Breast epithelium (tissue), 4 donors: ENCODE measurements at places on chromosomes 6 and 20.

DNA sequence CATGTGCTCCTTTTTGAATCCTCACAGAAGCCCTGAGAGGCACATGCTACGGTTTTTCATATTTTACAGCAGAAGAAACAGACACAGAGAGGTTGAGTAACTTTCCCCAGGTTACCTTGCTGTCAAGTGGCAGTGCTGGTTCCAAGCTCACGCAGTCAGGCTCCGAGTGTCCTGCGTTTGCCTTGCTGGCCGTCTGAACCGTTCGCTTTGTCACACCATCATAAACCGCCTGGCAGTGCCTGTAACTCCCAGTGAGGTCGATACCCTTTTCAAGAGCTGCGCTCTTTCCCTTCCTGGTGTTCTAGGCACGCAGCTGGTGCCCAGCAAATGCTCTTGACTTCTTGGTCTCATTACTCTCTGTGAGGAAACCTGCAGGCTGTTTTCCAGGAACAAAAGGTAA, 31.3 kb upstream of the KCNG1 start:
- DNase-seq, result peak; percentile 6

GRCh38 chr20:48983423-48984400, 62.2 kb downstream of the ARFGEF2 start:
- DNase-seq, result no peak

GRCh38 chr6:69179681-69180080, 544.6 kb downstream of the ADGRB3 start:
- no peak for DNase-seq

GRCh38 chr6:10268111-10268510, 146.8 kb downstream of the TFAP2A start:
- DNase-seq, result no peak

- DNase-seq, result no peak
These were observed 520.1 kb upstream of the IMPG1 start for GRCh38 chr6:76592566-76592965.

GRCh38 chr6:144013486-144013909, 5.4 kb upstream of the PLAGL1 start:
- DNase-seq, result peak; percentile 65

- no peak for DNase-seq
These were observed 730.7 kb downstream of the RFPL4B start for GRCh38 chr6:113077794-113078193.

- no peak for DNase-seq
These were observed 67.3 kb downstream of the MDGA1 start for GRCh38 chr6:37630281-37630799.

- no peak for DNase-seq
These were observed 182.9 kb downstream of the MCHR2 start for GRCh38 chr6:99810942-99811620.

DNA sequence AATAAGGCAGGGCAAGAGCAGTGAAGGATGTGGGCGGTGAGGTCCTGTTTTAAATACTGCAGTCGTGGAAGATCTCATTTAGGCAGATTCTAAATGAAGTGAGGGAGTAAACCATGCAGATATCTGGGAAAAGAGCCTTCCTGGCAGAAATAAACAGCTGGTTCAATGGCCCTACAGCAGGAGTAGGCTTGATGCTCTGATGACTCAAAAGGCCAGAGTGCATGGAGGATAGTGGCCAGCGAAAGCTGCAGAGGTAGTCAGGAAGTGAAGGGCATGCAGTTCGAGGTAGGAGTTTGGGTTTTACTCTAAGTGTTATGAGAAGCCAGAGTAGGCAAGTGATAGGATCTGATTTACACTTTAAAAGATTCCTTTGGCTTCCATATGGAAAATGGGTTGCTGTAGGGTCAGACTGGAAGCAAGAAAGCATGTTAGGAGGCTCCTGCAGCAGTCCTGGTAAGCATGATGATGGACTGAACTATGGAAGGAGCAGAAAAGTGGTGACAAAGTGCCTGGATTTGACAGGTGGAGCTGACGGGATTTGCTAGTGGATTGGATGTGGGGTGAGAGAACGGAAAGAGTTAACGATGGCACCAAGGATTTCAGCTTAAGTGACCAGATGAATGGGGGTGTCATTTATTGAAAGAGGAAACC, 150.0 kb downstream of the GJA10 start:
- DNase-seq, result no peak

DNA sequence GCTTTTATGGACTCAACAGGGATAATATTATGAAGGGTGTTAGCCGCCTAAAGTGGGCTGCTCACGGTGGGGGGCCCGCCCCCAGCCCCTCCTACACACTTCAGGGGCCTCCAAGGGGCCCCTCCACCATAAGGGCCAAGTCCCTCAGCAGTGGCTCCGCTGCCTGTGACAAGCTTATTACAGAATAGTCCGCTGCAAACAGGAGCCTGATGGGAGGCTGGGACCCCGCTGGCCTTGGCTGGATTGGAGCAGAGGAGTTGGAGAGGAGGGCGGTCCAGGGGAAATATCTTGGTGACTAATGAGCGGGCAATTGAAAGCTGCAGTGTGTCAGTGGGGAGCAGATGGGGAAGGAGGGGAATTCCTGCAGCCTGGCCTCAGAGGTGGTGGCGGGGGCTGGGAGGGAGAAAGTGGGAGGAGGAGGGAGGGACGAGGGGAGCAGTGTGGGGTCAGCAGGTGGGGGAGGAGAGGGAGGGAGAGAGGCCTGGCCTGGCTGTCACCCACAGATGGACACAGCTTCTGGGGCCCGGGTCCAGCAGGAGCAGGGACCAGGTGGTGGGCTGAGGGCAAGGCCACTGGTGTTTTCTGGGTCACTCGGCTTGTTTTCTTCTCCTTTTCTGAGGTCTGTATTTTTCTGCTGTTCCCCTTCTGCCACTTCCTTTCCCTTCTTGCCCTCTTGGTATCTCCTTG, 57.6 kb upstream of the FOXP4 start:
- no peak for DNase-seq

- DNase-seq, result no peak
These were observed 28.9 kb upstream of the PNRC1 start for GRCh38 chr6:89051676-89052075.

DNA sequence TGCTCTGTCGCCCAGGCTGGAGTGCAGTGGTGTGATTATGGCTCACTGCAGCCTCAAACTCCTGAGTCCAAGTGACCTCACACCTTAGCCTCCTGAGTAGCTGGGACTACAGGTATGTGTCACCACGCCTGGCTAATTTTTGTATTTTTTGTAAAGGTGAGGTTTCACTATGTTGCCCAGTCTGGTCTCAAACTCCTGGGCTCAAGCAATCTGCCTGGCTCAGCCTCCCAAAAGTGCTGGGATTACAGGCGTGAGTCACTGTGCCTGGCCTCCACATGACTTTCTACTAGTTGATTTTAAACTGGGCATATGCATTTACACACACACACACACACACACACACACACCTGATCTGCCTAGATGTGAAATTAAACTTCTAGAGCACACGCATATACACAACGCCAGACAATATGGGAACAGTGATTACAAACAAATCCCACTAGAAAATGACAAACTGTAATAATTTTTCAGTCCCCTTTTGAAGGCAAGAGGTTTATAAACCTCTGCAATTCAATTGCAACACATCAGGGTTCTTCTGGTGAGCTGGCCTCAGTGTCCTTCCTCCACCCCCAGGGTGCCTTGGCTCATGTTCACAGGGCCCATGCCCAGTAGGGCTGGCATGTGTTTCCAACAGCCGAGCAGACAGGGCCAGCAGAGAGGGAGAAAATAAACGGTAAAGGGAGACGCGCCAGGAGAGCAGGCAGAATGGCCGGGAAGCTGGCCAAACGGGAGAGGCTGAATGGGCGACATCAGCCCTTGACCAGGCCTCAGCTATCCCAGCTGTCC, 31.2 kb downstream of the PARD6B start:
- peak; percentile 94 for DNase-seq

GRCh38 chr20:4585758-4586157, 136.0 kb upstream of the PRND start:
- no peak for DNase-seq

DNA sequence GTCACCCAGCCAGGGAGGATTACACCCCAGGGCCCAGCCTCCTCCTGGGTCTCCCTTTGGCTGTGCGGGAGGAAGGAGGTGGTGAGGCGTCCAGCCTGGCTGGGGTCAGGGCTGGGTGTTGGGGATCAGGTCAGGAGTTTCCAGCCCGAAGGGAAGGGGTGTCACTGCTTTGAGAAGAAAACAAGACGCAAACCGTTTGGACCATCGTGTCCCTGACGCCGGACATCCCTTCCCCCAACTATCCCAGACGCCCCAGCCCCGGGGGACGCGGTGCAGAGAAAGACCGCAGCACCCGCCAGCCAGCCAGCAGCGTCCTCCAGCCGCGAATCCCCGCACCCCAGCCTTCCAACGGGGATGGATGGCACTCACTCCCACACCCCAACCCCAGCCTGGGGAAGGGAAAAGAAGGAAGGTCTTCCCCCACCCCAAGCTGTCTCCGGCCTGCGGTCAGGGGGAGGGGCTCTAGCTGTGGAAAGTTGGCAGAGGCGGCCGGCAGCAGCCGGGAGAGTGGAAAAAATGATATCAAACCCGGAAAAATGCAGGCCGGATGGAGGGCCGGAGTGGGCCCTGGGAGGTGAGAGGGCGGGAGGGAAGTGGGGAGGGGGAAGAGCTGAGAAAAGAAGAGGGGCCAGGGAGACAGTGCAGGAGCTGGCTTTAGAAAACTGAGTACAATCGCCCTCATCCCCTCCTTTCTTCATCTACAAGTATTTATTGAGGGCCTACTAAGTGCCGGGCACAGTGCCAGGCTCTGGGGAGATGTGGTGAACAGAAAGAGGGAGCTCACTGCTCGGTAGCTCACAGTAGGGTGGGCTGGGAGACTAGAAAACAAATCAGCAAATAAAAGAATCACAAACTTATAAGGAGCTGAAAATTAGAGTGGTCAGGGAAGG, 10.6 kb downstream of the REM1 start:
- no peak for DNase-seq

DNA sequence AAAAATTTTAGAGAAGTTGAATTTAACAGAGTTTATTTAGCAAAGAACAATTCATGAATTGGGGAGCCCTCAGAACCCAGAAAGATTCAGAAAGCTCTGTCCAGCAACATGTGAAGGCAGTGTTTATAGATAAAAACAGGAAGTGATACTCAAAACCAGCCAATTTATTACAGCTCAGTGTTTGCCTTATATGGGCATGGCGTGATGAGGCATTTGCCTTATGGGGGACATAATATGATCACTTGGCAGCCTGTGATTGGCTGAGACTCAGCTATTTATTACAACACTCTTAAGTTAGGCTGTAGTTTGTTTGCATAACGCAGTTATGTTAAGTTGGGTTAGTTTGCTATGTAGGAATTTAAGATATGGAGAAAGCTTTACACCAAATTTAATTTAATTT, 11.5 kb downstream of the HLA-DPA1 start:
- DNase-seq, result no peak

- DNase-seq, result peak; percentile 19
These were observed 222.9 kb downstream of the PREX1 start for GRCh38 chr20:48604936-48605335.

DNA sequence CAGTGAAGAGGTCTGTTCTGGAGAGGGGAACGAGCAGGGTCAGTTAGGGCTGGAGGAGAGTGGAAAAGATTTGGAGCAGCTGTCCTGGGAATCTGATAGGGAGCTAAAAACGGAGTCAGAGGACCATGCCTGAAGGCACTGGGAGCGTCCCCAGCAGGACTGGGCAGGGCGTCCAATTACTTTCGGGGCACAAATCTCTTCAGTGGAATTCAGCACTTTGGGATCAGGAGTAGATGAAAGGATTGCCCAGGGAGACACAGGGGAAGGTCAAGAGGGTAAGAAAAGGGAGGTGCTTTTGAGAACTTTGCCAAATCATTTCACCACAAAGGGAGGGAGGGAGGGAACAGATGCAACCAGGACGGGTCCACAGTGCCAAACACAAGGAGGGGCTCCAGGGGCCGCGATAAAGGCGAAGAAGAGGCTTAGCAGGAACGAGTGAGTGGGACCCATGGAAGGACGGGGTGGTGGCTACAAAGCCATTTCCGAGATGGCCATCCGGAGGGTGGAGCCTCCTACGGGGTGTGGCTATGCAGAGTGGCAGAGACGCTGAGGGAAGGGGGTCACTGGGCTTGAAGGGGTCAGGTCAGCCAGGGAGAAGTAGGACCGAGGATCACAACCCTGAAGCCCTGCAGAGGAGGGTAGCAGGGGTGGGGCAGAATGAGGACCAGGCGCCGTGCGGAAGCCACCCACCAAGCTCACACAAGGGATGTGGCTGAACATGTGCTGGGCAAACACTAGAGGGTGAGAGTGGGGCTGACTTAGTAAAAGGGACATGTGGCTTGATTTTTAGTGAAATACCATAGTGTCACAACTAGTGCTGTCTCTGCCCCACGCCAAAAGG, 180.0 kb upstream of the RREB1 start:
- DNase-seq, result no peak

GRCh38 chr20:46683011-46683667, 6.1 kb downstream of the TP53RK start:
- DNase-seq, result no peak

DNA sequence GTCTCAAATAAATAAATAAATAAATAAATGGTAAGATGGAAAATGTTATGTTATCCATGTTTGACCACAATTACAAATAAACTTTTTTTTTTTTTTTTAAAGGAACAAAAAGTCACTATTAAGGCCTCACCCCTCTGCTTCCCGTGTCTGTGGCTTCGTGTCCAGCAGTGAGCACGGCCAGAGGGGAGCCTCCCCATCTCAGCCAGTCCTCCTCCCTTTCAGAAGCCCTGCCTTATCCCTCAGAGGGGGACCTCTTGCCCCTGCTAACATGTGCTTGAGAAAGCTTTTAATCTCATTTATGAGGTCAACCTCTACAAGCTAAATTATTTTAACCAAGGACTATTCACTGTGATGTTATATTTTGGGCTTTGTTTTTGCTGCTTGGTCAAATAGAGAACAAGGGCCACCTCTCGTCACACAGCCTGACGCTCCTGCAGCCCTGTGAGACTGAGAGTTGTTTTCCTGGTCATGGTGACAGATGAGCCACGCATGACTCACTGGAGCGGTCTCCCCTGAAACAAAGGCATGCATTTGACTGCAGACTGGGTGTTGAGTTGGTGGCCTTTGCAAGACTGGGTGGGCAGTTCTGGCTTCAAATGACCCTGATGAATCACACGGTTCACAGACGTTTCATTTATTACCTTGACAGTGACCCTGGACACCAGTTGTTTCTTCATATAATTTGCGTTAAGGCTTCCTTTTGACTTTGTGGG, 131.8 kb downstream of the TIAM2 start:
- no peak for DNase-seq

DNA sequence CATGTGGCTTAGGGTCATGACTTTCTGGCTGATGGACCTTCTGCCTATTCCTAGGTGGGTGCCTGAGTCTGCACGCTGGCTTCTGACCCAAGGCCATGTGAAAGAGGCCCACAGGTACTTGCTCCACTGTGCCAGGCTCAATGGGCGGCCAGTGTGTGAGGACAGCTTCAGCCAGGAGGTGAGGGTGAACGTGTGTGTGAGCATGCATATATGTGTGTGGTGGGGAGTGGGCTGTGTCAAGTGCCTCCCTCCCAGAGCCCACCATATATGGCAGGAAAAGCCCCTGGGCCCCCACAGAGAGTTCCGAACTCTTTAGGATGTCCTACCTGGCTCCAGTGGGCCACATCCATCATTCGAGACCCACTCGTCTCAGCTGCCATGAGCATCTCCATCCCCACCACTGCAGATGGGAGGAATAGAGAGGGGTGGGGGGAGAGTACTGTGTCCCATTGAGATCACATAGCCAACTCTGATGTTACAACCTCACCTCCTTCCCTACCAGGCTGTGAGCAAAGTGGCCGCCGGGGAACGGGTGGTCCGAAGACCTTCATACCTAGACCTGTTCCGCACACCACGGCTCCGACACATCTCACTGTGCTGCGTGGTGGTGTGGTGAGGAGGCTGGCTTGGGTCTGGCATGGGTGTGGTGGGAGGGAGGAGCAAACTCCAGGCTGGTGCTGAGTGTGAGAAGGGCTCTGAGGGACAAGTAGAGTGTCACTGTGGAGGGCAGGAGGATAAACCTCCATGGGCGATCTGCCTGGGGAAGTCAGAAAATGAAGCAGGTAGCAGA, 3.2 kb downstream of the SLC22A7 start:
- DNase-seq, result no peak
